GM12865 (cell line): ENCODE measurements at places on chromosomes 1 and 21.

- DNase-seq: no peak
Observed at GRCh38 chr1:78388275-78388674, 102.5 kb upstream of the PTGFR start.

GRCh38 chr1:92975551-92976232, 14.4 kb upstream of the DIPK1A start:
- peak; percentile 93 for DNase-seq

DNA sequence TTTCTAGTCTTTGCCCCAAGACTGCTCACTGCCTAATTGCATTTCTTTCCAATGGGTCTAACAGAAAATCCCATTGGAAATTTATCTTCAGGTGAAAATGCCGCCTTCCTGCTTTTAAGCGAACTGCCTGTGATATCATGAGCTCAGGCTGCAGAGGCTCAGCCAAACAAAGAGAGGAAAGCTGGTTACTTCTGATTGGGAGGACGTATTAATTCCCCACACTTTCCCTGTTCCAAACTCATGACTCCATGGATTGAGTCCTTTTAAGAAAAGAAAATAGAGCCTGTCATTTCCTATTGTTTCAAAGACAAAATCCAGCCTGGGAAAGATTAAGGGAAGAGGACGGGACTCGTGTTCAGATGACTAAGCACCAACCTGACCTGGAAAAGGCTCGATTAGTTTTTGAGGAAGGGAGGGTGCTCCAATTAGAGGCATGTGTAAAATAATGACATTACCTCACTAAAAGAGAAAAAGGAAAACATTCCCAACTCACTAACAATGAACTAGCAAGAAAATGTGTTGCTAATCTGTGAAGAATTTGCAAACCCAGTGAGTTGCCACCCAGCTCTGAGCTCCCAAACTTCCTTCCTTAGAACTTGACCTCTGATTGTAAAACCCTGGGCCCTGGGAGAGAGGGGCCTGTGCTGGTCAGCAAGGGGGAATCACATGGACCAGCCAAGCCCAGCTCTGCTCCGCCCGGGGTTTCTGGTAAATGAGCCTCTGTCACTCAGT, 61.2 kb downstream of the TCP10L start:
- DNase-seq: no peak

DNA sequence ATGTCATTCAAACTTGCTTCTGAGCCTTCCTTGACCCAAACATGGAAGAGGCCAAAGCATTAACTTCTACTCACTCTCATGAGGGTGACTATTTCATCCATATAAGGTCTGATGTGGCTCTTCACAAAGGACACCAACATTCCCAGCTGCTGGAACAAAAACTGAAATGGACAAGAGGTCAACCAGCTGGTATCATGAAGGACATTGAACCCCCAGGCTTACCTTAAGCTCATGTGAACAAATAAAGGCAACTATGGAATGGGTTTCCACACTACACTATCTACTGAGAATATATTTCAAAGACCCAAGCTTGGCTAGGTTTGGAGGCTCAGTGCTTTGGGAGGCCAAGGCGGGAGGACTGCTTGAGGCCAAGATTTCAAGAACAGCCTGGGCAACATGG, 26.9 kb downstream of the ANGPTL7 start:
- DNase-seq: no peak

DNA sequence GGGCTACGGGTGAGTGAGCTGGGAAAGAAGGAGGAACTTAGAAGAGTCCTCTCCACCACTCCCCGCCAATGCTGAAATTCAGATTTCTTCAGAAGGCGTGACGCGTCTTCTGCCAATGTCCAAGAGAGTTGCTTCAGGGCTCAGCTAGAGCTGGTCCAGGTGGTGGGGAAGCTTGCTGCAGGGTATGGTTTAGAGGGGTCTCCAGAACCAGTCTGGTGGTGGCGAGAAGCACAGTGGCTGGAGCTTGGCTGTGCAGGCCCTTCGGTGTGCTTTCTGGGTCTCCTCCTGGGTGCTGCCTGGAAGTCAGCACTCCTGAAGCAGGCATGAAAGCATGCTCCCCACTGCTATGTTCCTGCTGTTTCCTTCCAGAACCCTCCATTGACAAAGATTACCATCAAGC, 387.2 kb downstream of the PTPRU start:
- DNase-seq: no peak

GRCh38 chr1:33041026-33041425, 4.3 kb upstream of the AK2 start:
- no peak for DNase-seq

- DNase-seq: no peak
Observed at GRCh38 chr1:163531345-163531744, 209.6 kb downstream of the NUF2 start.

- DNase-seq: no peak
Observed at GRCh38 chr21:45042664-45043161, 31.7 kb upstream of the ADARB1 start.

DNA sequence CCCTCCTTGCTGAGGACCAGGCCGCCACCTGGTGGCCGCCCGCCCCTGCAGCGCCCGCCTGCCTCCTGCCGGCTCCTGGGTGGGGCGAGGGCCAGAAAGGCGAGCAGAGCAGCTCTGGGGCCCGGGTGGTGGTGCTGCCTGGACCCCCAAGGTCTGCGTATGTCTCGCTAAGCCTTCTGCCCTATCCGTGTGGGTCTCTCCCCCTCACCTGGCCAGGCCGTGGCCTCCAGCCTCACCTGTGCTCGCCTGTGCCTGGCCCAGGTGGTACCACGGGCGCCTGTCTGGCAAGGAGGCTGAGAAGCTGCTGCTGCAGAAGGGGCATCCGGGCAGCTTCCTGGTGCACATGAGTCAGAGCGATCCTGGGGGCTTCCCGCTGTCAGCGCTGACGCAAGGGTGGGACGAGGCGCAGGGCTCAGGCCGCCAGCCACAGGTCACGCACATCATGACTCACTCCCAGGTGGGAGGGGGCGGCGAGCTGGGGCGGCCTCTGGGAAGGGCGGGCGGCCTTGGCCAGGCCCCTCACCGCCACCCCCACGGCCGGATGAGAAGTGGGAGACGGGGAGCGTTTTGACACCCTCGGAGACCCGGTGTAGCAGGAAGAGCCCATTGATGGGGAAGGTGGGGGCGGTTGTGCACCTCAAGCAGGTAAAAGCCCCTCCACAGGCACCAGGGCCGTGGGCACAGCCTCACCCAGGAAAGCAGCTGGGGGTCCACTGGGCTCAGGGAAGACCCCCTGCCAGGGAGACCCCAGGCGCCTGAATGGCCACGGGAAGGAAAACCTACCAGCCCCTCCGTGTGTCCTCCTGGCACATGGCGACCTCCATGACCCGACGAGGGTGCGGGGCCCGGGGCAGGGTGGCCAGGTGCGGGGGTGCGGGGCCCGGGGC, 9.9 kb downstream of the RNF223 start:
- peak; percentile 92 for DNase-seq

- no peak for DNase-seq
Observed at GRCh38 chr1:15279576-15280230, 32.7 kb downstream of the FHAD1 start.

- no peak for DNase-seq
Observed at GRCh38 chr1:110555807-110556470, 37.0 kb upstream of the KCNA10 start.

DNA sequence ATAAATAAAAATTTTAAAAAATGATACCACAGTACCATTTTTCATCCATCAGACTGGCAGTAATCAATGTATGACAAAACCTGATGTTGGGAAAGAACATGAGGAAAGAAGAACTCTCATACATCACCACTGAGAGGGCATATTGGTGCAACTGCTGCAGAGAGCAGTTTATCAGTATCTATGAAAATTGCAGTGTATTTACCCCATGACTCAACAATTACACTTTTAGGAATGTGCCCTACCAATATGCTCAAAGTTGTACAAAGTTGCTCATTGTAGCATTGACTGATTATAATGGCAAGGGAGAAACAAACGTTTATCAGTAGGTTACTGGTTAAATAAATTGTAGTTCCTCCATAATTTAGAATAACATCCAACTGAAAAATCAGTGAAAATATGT, 36.7 kb downstream of the CATSPERE start:
- DNase-seq: no peak

DNA sequence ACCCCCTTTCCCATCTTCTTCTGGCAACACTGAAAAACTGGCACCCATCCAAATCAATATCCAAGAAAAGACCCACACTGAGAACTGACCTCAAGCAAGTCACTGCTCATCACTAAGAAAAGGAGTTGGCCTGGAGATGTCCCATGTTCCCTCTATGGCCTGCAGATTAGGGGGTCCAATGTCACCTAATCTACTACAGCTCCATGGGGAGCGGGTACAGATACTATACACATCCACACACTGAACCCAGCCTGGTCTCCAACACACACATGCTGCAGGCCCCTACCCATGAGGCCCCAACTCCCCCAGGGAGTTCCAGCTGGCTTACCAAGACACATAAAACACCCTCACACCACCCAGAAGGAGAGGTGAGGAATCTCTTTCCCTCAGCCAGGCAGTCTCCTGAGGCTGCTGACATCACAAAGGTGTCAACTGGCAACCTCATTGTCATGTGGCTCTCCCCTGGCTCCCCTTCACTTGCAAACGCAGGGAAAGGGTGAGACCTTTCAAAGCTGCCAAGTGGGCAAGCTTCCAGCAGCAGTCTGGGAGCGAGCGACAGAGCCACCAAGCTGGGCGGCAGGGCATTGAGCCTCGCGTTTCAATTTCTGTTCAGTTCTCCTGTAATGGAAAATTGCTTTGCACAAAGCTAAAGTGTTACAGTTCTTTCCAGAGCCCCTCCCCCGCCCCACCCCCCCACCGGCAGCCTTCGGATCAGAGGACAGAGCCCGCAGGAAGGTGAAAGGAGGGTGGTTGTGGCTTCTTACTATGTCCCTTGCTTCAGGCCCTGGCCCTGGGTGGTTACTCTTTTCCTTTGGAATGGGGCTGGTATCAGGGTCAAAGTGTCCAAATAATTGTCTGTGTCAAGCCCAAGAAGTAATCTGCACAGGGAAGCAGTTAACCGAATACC, at the start of gene LRRC52:
TSS of gene LRRC52 (plus strand) at position 469 of the 907 bp plus-strand sequence. CDS start at position 766, 297 bp downstream.
- DNase-seq: no peak

- DNase-seq: no peak
Observed at GRCh38 chr1:164614316-164614715, 55.3 kb downstream of the PBX1 start.

DNA sequence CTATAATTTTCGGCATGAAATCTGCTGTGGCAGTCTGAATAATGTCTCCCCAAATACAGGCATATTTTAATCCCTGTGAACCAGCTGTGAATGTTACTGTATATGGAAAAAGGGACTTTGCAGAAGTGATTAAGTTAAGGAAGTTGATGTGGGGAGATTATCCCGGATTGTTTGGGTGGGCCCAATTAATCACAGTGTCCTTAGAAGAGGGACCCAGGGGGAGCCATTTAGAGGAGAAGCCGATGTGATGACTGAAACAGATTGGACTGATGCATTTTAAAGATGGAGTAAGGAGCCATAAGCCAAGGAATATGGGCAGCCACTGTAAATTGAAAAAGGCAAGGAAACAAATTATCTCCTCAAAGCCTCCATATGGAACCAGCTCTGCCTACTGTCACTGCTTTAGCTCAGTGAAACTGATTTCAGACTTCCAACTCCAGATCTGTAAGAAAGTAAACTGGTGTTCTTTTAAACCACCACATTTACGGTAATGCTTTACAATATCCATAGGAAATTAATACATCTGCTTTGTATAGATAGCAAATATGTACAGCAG, 61.1 kb upstream of the GPR88 start:
- DNase-seq: no peak

GRCh38 chr1:85396194-85396593, 68.8 kb downstream of the DDAH1 start:
- no peak for DNase-seq

DNA sequence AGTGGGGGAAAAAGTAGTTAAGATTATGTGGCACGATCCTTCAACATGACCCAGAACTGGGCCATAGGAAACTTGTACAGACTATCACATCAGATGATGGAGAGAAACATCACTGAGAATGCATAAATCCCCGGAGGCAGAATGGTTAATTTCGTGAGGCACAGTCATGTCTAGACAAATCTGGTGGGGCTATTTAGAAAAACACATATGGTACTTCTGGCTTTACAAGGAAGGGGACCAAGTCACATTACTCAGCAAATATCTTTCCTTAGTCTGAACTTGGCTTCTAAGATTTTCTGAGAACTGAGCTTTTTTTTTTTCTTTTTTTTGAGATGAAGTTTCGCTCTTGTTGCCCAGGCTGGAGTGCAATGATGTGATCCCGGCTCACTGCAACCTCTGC, 9.2 kb upstream of the UQCRHL start:
- DNase-seq: no peak

- no peak for DNase-seq
Observed at GRCh38 chr1:90834354-90834885, 117.3 kb upstream of the BARHL2 start.

DNA sequence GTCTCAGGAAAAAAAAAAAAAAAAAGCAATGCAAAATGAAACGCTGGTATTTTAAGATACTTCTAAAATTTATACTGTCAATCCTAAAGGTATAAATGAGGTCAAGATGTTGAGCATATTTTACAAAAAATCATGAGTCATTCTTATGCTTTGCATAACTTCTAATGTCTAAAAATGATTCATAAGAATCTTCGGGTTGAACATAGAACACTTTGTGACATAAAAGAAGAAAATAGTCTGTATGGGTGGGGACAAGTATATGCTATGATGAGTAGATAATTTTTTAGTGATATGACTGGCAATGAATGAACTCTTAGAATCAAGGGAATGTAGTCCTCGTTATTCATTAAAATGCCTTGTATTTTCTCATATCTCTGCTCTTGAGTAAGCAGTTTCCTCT, 416.9 kb upstream of the USP24 start:
- DNase-seq: no peak

- DNase-seq: no peak
Observed at GRCh38 chr1:226576601-226577000, 28.0 kb downstream of the STUM start.

DNA sequence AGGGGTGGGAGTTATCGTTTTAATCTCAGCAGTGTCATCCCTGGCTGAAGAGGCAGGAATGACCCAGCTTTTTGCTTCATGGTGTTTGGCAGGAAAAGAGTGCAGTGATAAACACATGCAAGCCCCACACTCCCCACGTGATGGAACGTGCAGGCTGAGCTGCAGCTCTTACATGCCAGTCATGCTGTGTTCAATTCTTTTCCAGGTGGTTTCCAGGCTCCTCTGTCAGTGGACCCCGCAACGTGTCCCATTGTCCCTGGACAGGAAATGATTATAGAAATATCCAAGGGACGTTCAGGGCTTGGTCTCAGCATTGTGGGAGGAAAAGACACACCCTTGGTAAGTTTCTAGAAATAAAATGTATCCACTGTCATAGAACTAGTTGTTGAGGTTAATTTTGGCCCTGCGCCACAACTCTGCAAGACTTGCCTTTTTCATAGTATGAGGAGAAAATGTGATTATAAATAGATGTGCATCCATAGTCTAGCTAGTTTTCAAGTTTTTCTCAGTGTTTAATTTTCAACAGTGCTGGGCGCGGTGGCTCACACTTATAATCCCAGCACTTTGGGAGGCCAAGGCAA, 110.2 kb upstream of the L1TD1 start:
- no peak for DNase-seq

DNA sequence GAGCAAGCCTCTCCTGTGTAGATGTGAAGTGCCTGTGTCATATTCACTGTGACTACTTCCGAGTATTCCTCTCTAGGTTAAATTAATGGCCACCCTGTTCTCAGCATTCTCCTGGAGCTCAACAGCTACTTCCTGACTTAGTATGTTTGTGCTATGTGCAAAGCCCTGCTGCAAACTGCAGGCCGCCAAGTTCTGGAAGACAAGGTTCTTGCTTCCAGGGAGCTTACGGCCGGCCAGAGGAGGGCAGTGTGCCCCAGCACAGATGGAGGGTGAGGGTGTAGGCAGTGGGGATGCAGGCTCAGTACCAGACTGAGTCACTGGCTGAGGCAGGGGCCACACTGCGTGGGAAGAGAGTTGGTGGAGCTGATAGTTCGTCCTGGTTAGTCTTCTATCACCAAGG, 43.2 kb downstream of the ELK4 start:
- peak; percentile 49 for DNase-seq

GRCh38 chr1:155069551-155070157, 6.1 kb downstream of the EFNA4 start:
- DNase-seq: no peak
